ENCODE measurements at places on chromosomes 5 and 9.

DNA sequence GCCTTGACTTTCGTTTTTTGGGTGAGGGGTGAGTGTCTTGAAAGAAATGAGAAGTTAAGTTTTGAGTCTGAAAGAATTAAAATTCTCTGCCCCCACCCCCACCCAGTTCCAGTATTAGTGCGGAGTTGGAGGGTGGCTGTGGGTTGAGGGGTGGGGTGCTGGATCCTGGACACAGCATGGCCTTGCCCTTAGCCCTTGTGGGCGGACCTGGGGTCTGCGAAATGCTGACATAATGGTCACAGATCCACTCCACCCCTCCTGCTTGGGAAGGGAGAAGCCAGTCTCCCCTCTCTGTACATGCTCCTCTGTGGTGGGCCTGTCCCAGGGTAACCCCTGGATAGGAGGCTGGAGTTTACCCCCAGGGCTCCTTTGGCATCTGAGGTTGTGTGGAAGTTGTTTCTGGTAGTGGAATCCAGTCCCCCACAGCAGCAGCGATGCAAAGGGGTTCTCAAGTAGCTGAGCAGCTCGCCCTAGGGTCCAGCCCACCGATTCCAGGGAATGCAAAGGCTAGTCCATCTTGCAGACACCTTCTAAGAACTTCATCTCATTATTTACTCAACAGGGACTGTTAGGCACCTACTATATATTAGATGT is 42.8 kb upstream of the TCF7 start:
- no peak for DNase-seq

GRCh38 chr5:170513856-170514525 is 10.2 kb downstream of the KCNIP1 start:
- DNase-seq: no peak

GRCh38 chr5:146656703-146657102 is 140.7 kb upstream of the GPR151 start:
- DNase-seq: no peak

GRCh38 chr5:38695021-38695958 is 138.8 kb upstream of the LIFR start:
- no peak for DNase-seq

- peak; percentile 94 for DNase-seq
Measured at GRCh38 chr5:81755320-81755719, 4.4 kb upstream of the SSBP2 start.

DNA sequence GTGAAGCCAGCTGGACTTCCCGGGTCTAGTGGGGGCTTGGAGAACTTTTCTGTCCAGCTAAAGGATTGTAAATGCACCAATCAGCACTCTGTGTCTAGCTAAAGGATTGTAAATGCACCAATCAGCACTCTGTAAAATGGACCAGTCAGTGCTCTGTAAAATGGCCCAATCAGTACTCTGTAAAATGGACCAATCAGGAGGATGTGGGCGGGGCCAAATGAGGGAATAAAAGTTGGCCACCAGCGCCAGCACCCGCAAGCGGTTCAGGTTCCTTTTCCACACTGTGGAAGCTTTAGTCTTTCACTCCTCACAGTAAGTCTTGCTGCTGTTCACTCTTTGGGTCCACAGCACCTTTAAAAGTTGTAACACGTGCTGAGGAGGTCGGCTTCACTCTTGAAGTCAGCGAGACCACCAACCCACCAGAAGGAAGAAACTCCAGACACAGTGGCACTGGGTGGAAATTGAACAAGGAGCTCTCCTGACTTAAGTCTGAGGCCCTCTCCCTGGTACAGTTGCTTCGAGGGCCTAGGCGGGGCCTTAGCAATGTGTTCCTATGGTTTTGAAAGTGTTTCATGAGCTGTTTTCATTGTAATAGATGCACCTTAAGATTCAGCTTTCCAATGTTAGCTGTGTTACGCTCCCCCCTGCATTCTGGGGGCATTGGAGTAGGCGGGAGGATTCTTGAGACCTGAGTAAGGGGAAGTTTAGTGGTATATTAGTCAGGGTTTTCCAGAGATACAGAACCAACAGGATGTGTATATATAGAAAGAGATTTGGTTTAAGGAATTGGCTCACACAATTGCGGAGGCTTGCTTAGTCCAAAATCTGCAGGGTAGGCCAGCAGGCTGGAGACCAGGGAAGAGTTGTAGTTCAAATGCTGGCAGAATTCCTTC is 21.5 kb upstream of the MYO10 start:
- DNase-seq: peak; percentile 95

GRCh38 chr5:150065886-150066285 is 20.5 kb downstream of the CSF1R start:
- DNase-seq: peak; percentile 29

- peak; percentile 44 for DNase-seq
Measured at GRCh38 chr9:115138151-115138550, 20.2 kb upstream of the TNC start.
